COR-L47 (cell line): ENCODE measurements at places on chromosomes 5 and 9.
A peak's percentile ranks its signal among the peaks of the same experiment; 100 is the strongest.

DNA sequence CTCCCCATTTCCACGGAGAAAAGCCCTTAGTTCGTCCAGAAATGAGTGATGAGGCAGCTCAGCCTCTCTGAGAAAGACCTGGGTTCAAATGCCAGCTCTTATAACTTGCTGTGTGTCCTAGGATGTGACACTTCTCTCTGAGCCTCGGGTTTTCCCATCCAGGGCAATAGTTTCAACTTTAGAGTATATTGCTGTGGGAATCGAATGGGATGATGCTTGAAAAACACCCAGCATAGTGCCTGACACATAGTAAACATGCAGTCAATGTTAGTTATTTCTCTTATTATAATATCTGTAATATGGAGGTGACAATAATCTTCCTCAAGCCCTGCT is 430 bp upstream of the MAPKAP1 start:
- DNase-seq, result no peak

DNA sequence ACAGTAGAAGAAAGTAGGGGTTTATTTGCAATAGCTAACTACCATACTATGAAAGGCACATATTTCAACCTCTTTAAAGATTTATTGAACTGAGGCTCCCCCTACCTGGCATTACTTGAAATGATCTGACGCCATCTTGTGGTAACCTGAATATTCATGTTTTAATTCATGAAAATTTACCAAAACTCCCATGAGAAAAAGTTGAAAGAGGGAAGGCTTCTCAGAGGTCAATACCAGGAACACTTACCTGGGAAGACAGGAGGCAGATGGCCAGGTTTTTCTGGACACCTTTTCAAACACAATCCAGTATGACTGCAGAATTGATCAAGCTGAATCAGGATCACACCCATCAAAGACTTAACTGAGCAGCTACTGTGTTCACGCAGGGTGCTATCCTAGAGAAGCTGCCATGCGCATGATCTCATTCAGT is 9.4 kb downstream of the PRELID2 start:
- peak; percentile 67 for DNase-seq

- DNase-seq, result no peak
Observed at GRCh38 chr5:139676406-139676805, 28.3 kb downstream of the CXXC5 start.

DNA sequence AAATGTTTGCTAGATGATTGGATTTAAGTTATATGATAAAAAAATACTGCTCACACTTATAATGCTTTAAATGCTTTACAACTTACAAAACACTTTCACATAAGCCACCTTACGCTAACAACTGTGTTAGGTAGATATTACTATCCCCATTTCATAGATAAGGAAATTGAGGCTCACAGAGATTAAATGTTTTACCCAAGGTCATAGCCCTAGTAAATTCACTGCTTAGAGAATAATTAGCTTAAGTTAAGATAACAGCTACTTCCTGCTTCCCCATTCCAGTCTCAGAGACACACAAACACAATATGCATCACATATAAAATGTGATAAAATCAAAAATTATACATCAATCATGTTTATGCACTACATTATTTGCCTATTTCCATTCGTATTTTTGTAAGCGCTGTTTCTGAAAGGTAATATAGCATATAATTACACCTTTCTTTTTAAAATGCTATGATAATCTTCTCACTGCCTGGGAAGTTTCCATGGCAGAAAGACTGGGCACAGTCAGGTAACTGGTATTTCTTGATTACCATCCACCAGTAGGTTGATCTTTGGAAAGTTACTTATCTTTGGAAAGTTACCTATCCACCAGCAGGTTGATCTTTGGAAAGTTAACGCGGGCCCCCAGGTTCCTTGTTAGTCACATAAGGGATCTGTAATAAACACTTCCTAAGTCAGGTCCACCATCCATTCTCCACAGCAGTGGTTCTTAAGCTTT is 101.1 kb downstream of the NFIB start:
- no peak for DNase-seq

DNA sequence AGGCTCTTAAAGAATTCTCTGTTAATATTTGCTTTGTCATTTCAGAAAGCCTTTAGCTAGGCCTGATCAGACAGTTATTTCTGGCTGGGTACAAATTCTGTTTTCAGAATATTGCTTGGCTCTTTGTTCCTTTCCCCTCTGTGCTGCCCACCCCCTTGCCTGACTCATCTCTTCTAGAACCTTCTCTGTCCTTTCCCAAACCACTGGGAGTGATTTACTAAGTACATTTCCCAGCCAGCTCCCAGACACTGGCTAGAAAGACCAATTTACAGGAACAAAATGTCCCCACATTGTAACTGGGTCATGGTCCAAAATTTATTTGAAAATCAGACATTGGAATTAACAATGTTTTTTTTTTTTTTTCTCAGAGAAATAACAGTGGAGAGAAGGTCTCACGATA is 133.1 kb upstream of the MAP1B start:
- no peak for DNase-seq

- peak; percentile 3 for DNase-seq
Observed at GRCh38 chr5:72523960-72524582, 16.9 kb upstream of the ZNF366 start.

DNA sequence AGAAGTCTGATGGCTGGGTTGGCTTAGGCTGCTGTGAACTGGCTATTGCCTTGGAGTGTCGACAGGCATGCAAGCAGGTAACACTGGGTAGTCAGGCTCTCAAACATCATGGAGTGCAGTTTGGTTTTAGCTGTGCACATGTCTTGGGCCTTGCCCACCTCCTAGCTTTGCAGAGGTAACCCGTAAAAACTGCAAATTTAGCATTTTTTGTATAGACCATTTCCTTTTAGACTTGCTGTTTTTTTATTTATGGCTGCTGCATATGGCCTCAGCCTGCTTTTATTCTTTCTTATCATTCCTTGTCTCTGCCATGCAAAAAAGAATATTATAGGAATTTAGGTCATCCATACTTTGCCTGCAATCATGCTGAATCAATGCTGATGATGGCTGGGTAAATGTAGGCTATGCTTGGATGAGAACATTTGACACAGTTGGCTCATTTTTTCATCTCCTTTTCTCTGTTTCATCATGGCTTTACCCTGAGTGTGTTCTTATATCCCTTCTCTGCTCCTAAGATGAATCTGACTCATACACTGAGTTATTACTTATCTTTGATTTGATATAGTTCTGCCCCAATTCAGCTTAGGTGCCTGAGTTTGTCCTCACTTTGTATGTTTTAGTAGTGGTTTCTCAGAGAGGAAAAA is 27.2 kb downstream of the RECK start:
- DNase-seq, result no peak

GRCh38 chr9:100474924-100475276 is 2.0 kb downstream of the TMEFF1 start:
- no peak for DNase-seq

DNA sequence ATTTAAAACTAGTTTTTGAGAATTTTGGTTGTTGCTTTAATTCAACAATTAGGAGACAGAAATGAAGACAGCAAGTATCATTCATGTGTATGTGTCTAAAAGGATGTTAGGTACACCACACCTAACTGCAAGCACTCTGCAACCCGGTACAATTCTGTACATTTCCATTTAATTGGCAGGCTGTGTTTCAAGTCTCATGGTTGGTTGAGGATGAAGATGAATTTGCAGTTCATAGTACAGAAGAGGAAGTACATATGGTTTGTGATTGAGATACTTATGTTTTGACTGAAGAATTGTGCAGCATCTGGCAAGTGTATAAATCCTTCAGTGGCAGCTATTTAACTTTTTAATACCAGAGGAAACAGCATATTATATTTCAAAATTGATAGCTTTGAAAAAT is 628.7 kb upstream of the ZNF608 start:
- no peak for DNase-seq

DNA sequence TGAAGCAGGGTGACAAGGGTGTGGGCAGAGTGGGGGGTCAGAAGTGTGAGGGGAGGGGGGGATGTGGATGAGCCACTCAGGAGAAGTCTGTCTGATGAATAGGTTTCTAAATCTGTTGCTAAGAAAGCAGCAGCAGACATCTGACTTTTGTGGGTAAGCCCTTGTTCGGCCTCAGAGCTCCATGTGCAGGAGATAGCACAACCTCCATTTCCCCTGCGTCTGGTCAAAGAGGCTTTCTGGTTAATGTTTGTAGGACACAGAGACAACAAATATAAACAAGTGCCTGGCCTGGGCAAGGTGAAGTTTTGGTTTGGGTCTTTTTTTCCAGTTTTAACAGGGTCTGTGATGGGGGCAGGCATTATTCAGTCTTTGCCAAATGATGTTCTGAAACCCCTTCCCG is 57.0 kb upstream of the GNE start:
- DNase-seq, result no peak

DNA sequence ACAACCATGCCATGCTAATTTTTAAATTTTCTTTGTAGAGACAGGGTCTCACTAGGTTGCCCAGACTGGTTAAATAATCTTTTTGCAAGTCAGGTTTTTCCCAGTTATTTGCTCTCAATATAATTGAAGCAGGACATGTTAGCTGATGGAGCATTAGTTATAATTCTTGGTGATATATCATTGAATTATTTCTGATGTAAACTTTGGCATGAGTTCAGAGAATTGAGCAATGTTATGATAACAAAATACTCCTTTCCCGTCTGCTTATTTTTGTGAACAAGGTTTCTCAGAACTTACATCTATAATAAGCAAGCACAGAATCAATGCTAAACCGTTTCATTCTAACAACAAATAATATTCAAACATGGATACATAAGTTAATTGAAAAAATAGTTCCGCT is 37.8 kb downstream of the BHMT start:
- DNase-seq, result no peak

GRCh38 chr5:1934801-1935429 is 52.2 kb upstream of the IRX4 start:
- DNase-seq, result no peak

DNA sequence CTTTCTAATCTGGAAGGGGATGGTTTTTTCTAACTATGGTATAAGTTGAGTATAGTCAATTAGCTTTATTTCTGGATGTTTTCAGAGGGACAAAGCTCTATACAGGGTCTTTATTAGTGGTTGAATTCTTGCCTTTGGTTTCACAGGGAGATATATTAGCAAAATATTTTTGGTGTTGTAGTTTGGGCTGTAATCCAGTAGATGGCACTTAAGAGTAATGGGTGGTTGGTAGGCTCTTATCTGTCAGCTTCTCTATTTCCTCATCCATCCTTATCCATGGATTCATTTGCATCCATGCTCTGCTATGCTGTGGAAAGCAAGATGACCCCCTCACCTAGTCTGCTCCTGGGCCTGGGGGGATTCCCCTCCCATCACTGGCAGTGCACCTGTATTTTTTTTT is 363.6 kb upstream of the CYLC2 start:
- DNase-seq, result no peak

DNA sequence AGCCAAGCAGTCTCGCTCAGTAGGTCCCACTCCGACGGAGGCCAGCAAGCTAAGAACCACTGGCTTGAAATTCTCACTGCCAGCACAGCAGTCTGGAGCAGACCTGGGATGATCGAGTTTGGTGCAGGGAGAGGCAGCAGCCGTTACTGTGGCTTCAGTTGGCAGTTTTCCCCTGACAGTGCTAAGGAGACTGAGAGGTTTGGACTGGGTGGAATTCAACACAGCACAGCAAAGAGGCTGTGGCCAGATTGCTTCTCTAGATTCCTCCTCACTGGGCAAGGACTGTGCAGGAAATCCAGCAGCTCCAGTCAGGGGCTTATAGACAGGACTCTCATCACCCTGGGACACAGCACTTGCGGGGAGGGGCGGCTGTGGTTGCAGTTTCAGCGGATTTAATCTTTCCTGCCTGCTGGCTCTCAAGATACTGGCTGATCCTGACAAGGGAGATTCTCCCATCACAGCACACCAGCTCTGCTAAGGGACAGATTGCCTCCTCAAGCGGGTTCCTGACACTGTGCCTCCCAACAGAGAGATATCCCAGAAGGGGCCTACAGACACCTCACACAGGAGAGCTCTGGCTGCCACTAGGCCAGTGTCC is 122.1 kb downstream of the YIPF5 start:
- DNase-seq, result no peak

DNA sequence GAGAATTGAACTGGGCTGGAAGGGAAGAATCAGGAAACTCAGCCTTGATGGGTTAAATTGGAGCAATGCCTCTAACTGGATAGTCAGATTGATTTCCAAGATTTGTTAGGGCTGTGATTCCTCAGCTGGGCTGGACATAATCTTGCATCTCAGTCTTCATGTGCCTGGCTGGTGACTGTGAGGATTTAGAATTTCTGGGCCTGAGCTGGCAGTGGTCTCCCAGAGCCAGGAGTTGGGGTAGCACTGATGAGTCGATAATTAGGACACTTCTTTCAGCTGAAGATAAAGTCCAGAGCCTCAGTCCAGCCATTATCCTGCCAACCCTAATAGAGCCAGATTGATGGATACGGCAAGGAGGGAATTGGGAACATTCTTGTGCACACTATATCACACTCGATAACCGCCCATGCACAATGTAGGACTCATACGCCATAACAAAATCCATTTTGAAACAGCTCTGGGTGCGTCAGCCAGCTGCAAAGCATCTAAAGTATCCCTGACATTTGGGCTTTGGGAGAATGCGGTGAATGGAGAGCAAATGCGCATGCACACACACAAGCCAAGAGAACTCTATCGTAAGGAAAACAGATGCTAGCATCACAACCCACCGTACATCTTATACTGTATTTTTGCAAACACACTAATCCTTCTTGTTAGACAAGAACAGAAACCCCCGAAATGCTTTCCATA is 405.1 kb upstream of the KLF4 start:
- no peak for DNase-seq

DNA sequence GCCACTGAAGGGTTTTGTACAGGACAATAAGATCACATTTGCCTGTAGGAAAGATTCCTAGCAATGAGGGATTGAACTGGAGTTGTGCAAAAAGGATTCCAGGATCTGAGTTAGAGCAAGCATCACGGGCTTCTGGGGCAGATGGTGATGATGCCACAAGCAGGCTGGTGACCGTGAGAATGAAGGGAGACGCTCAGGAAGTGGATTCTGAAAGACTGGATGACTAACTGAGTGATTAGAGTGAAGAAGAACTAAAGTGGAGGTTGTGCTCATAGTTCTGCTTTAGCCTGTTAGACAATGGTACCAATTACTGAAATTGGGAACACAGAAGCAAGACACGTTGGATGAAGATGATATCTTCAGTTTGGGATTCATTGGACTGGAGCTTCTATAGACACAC is 168.2 kb downstream of the CD180 start:
- DNase-seq, result no peak
